ENCODE measurements at places on chromosomes 11 and 22.

- no peak for DNase-seq
Observed at GRCh38 chr11:132137981-132138313, 767.5 kb downstream of the NTM start.

DNA sequence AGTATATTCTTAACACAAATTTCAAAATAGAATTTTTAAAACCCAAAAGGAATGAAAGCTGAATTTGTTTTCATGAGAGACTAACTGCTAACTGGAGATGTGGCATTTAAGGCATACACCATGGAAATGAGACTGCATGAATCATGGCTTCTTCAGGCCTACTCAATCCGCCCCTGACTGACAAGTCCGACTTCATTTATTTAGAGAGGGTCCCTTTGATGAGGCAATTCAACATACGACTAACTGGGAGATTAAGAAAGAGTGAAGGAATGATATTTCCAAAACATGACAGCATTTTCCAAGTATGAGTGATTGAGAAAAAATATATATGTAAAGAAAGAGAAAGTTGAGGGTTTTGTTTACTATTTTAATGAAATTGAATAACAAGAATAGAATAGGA is 720.1 kb downstream of the DLG2 start:
- DNase-seq = no peak

GRCh38 chr11:71212871-71213559 is 39.4 kb downstream of the SHANK2 start:
- no peak for DNase-seq

- no peak for DNase-seq
Observed at GRCh38 chr11:43649501-43649900, 31.0 kb upstream of the HSD17B12 start.

DNA sequence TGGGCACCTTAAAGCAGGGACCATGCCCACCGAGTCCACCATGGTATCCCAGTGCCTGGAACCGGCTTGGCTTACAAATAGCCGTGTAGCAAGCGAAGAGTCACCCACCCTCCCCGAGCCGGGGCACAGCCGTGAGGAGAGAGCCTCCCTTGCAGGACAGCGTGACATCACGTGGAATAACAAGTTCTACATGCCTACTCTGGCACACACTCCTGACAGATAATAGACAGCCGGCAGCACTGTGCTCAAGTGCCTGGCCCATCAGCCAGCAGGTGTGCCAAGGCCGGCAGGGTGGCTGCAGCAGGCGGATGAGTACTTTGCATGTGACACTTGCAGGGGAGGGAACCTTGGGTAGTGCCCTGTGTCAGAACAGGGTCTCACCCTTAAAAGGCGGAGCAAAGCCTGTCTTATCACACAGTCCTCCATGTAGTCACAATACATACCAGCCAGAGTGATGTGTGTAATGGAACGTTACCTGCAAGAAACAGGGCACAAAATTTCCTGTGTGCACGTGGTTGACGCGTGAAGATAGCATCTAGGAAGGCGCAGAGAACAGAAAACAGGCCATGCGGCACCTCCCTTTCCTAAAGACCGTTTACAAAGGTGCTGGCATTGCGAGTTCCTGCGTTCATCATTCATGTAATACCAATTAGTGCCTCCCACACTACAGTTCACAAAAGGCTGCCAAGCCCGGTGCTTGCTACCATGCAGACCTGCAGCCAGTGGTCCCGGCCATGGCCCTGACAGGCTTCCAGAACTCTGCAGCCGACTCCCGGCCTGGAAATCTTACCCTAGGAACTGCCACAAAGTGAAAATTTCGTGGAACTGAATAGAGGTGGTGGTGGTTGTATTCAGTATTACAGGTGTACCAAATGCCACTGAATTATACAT is 16.4 kb downstream of the TOM1 start:
- DNase-seq = no peak

GRCh38 chr11:76124905-76125770 is 81.2 kb downstream of the WNT11 start:
- DNase-seq = no peak

- no peak for DNase-seq
Observed at GRCh38 chr11:36376888-36377758, 81.0 kb downstream of the PRR5L start.
